ENCODE measurements at places on chromosomes 3 and 15. TPM values are rescaled to one million over a fixed set of nuclear protein-coding genes. Genes with fewer than 3 reads are reported as not detected.

DNA sequence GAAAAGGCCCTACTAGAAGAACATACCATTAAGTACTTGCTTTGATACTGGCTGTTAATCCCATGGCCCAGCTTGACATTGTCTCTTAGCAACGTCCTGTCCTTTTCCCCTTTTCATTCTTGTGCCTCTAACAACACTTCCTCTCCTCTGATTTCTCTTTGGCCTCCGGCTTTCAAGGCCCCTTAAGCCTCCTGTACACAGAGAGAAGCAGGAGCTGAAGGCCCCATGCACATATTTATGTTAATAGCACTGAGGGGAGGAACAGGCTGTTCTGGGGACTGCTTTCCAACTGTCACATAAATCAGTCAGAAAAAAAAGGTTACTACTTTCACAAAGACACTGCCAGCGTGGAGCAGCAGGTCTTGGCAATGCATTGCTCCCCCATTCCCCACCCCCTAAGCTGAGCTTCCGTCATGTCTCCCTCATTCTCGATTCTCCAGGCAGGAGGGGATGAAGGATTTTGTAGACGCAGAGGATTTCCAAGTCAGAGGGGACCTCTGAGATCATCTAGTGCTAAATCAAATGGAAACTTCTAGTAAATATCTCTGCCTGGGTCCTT lies 257.4 kb upstream of the ADAMTS9 start:
- DNase-seq = no peak

GRCh38 chr3:42690766-42691680 lies 5.7 kb downstream of the KLHL40 start:
- no peak for DNase-seq

DNA sequence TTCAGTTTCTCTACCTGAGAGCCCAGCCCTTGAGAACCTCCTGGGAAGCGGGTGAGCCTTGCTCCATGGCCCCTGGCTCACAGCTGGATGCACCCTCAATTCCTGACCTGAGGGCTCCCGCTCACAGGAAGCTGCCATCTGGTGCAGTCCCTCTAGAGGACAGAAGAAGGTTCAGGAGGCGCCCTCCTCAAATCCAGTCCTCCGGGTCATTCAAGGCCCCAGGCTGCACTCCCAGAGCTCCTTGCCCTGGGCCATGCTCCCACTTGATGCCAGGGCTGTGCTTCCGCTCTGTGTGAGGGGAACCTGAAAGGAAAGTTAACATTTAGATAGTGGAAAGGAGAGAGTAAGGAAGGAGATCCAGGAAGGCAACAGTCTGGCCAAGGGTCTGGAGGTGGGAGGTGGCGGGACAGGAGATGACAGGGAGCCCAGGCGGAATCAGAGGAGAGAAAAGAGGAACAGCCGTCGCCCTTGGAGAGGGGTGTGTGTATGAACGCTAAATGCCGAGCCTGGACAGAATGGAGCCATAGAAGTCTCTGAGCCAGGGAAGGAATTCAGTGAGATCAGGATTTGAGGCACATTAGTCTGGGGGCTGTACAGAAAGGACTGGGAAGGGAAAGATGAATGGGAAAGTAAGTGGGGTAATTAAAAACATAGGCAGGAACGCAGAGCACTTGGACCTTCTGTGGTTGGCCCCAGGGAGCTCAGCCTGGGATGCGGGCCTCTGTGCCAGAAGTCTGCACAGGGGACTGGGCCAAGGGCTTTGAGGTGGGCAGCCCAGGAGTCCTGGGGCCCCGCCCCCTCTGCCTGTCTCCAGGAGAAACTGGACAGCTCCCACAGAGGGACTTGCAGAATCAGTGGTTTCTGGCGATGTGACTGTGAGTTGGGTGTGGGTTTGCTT lies 26.1 kb downstream of the TBC1D21 start:
- DNase-seq = no peak

DNA sequence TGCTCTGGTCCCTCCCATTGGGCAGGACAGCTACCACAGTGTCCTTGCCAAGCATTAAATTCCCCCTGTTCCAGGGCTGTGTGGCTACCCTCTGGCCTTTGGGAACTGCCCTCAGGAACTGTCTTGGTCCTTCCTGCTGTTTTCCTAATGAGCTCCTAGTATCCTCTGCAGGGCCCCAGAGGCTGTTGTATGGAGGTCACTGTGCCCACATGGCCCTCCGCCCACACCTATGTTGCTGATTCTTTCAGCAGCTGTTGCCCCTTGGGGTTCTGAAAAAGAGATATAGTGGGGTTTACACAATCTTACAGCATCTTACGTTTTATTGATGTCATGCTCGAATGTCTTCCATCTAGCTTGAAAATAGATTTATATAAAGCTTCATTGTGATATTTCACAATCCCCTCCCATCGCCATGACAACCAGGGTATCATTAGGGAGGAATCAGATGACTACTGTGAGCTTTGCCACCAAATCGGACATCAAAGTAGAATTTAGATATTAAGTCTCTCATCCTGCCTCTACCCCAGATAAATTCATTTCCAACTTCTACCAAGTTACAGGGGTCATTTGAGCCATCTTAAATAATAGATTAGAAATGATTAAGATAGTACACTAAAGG lies 97.1 kb upstream of the NR2E3 start:
- DNase-seq = no peak

- no peak for DNase-seq
These were observed 10.4 kb downstream of the INO80 start for GRCh38 chr15:41105348-41106334.

- DNase-seq = no peak
These were observed 109.2 kb upstream of the NANOGP8 start for GRCh38 chr15:35194296-35194695.

- no peak for DNase-seq
These were observed 5.4 kb upstream of the TBC1D5 start for GRCh38 chr3:17747890-17748247.

- no peak for DNase-seq
These were observed 39.7 kb downstream of the RTP1 start for GRCh38 chr3:187236962-187237361.

DNA sequence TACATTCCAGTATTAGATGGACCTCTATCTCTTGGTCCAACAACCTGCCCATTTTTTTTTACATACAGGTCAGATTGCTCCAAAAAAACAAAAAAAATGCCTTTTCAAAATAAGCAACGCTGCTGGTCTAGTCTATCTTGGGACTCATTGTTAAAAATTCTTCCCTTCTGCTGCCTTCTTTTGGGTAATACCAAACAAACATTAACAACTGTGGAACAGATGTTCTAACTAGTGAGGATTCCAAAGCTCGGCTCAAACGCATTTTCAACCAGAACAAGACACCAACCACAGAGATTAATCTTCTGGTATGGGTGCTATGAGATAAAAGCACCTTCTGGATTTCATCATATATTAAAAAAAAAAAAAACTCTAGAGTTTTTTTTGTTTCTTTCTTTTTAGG lies 24.7 kb downstream of the ARHGAP31 start:
- DNase-seq = no peak

DNA sequence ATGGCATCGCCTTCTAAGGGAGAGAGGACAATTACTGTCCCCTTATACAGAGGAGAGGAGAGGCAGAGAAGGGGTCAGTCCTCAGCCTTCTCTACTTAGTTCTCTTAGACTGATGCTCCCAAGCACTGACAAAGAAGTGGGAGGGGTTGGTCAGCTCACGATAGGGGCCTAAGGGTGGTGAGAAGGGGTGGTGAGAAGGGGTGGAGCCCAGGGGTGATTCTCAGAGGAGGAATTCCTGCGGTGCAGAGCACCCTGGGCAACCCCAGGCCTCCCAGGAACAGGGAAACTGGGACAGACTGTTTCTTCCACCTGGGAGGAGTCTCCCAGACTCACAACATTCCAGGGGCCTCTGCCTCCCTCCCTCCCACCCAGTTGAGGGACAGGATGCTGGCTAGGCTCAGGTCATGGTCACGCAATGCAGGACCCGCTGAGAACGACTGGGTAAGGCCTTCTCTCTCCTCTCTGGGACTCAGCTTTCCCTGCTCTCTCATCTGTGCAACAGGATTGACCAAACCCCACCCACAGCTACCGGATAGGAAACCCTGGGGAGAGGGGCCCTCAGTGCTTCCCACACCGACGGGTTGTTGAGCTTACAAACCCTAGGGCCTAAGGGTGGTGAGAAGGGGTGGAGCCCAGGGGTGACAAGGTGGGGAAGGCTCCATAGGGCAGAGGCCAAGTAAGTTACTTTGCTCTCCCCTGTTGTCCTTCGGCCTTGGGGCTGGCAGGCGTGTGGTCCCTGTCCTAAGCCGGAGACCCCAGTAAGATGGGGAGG lies 1.5 kb downstream of the TPRA1 start:
- peak; percentile 33 for DNase-seq

DNA sequence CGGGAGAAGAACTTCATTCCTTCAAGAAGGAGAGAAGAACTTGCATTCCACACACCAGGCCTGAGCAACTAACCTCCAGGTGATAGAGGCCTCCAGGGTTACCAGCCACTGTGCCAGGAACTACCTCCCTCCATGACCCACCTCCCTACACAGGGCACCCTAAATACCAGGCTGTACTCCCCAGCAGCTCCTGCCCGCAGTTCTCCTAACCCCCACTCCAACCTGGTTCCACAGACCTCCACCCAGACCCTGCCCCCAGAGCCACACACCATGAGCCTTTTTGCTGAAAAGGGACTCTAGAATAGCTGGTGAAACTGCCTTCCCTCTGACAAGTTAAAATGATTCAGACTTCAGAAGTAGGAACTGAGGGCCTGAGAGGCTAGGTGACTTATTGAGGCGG lies 8.2 kb downstream of the IGDCC3 start:
- no peak for DNase-seq

DNA sequence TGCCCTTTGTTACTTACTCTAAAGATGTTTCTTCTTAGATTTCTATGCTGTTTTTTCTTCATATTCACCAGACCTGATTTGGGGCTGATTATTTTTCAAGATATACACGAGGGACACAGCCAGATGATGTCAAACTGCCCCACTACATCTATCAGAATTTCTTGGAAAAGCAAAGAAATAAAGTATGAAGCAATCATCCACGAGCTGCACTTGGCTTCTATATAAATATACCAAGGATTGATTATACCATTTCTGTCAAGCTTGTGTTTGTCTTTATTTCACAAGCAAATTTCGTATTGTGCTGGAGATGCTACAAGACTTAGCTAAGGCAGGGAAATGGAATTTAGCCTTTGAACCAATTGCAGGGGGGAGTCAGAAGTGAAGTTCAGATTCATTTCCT lies 715.1 kb upstream of the NR2F2 start:
- DNase-seq = no peak

The LDHAL6B gene
- total RNA-seq = not detected

The SPINK8 gene
- not detected for total RNA-seq

The LCTL gene
- total RNA-seq = not detected

The CFAP100 gene
- total RNA-seq = not detected

The KLHL40 gene
- not detected for total RNA-seq

The B2M gene
- total RNA-seq = 1,369 TPM

The TRPM1 gene
- not detected for total RNA-seq

The GOLGA6B gene
- total RNA-seq = not detected

Data from OCI-LY7 (cell line).